NCI-H82 (cell line): ENCODE measurements at places on chromosomes 6 and 20.

DNA sequence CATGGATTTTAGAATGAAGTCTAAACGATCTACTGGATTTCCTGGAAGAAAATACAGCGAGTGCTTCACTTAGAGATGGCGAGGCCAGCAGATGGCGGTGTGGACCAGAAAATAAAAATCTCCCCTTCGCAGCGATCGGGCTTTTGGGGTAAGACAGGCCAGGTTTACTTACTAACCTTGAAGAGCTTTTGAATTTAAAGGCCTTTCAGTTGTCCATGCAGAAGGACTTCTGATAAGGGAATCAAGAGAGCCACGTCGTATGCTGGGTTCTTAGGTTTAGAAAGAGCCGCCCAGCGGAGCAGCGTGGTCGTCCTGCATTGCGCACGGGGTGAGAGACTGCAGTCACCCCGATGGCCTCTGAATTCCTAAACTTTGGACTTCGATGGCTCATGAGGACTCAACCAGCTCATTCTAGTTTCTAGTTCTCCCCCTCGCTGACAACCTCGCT, 125.2 kb upstream of the RALGAPA2 start:
- DNase-seq = peak; percentile 73

GRCh38 chr6:17998003-17998402, 10.6 kb upstream of the KIF13A start:
- no peak for DNase-seq

DNA sequence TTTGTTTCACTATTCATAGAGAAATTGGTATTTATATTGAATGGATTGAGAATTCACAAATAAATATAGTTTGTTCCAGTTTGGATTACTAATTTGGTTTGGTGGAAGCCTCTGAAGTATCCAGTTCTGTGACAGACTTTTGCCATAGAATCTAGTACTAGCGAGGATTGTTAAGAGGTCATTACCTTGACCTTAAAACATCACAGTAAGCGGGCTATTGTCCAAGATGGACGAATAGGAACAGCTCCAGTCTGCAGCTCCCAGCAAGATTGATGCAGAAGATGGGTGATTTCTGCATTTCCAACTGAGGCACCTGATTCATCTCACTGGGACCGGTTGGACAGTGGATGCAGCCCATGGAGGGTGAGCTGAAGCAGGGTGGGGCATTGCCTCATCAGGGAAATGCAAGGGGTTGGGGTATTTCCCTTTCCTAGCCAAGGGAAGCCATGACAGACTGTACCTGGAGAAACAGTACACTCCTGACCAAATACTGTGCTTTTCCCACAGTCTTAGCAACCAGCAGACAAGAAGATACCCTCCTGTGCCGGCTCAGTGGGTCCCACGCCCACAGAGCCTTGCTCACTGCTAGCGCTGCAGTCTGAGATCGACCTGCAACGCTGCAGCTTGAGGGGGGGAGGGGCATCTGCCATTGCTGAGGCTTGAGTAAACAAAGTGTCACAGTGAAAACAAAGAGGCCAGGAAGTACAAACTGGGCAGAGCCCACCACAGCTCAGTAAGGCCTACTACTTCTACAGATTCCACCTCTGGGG, 66.4 kb upstream of the NEDD9 start:
- DNase-seq = no peak

DNA sequence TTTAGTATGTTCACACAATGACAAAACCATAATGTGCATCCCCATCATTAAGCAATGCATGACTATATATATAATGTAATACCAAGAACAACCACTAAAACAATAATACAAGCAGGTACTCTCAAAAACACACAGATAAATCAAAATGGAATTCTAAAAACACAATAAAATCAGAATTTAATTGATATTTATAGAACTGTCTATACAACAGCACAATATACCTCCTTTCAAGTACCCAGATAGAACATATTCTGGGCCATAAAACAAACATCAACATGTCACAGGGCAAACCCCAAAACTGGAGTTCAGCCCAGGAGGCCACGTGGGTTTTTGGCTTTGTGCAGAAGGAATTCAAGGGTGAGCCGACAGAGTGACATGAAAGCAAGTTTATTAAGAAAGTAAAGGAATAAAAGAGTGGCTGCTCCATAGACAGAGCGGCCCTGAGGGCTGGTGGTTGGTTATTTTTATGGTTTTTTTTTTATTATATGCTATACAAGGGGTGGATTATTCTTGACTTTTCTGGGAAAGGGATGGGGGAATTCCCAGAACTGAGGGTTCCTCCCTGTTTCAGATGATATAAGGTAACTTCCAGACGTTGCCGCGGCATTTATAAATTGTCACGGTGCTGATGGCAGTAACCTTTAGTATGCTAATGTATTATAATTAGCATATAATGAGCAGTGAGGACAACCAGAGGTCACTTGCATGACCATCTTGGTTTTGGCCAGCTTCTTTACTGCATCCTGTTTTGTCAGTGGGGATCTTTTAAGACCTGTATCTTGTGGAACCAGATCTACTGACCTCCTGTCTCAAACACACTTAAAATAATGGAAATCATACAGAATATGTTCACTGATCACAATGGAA, 5.6 kb downstream of the RAB23 start:
- no peak for DNase-seq

DNA sequence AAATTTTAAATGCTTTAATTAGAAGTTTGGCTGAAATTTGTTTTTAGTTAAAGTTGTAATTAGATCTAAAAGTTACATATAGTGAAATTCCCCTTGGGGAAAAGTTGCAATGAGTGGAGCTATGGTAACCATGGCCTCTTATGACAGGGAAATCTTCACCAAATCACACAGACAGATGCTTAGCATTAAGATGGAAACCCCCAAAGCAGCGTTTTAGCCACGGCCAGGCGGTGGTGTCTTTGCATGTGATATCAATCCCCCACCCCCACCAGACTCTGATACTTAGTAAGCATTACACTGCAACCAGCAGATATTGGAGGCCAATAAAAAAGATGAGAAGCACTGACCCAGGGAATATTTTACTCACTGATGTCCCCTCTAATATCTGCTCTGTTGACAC, 75.7 kb downstream of the REPS1 start:
- no peak for DNase-seq

DNA sequence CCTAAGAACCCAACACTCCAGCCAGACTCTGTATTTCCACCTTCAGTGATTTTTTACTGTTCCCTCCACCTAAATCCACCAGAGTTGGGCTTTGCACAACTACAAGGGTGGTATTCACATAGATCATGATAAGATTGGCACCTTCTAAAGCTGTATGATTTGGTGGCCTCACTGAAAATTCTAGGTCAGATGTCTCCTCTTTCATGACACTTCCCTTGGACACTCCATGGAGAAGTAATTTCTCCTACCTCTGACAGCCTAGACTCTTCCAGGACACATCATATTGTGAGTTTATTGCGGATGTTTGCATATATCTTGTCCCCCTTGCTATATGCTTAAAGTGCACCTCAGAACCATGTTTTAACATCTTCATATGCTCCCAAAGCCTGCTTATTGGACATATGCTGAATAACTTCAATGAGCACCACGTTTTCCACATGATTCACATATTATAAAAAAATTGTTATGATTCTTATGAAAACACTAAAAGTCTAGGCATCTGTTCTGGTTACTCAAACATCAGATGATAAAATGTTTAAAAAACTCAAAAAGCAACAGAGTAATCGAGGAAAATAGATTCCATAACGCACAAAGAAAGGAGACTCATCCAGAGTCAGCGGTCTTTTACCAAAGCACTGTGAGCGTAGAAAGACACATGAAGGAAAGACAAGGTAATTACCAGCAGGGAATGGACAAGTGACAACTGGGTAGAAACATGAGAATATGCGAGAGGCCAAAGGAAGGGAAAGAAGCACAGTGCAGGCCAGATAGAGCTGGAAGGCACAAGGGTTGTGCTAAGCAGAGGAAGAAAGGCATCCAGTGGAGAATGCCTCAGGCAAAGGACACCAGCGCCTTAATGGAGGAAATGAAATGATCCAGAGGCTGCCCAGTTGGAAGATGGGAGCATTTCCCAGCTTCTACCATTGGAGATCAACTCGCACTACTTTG, 46.5 kb downstream of the KIF16B start:
- DNase-seq = no peak

DNA sequence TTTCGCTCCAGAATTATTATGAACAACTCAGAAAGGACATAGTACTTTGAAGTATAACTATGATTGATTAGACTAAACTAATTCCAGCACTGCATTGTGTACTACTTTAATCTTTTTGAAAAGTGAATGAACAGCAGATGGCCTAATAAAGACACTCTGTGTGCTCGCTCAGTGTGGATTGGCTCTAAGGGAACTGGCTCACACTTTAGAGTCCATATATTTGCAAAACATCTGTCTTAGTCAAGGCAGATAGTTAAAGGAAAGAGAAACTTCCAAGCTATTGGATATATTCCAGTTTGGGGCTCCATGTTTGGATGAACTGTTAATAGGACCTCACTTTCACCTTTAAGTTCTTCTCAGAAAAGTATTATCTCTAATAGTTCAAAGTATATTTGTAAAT, 218.9 kb downstream of the EYA4 start:
- peak; percentile 21 for DNase-seq

- DNase-seq = no peak
These were observed 2.6 kb downstream of the SS18L1 start for GRCh38 chr20:62146019-62146755.

- no peak for DNase-seq
These were observed 348.9 kb downstream of the NRN1 start for GRCh38 chr6:5657684-5658430.

DNA sequence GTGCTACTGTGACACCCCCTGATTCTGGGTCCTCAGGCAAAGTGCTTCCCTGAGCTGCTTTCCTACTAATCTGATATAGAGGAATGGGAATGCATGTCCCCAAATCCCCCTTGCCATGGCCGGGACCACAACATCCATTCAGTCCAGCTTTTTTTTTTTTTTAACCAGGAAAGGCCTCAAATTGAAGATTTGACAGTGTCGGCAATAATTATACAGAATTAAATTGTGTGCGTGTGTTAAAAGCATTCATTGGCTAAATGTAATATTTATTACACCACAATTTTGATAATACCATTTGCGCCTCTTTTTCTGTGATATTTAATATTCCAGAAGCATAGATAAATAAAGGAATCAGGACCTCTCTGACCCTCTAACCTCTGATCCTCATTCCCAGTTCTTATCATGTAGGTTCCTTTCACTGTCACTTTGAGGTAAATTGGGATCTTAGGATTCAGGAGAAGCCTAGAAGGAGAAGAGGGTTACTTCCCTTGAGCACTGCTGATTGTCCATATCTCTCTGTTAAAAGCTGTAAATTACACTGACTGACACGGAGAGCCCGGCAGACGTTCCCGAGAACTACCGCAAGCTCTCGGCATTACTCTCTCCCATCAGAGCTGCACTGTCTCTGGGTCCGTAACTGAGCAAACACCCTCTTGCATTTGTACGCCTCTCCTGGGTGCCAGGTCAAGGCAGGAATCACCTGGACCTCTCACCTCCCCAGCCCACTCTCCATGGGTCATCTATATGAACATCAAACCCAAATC, 29.4 kb upstream of the MAFB start:
- no peak for DNase-seq

DNA sequence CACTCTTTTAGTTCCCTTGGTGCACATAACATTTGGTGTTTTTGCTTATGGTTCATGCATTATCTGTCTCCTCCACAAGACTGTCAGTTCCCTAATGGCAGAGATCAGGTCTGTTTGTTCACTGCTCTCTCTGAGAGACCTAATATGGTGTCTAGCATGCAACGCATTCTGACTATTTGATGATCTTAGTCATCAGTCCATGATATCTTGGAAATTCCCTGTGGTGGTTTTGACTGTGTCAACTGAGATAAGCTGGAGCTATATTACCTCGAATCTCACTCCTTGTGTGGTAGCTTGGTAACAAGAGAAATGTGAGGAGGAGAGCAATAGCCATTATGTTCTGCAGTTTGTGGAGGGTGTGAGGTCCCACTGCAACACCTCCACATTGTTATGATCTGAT, 229.8 kb downstream of the FRK start:
- no peak for DNase-seq

GRCh38 chr20:13212750-13213149, 8.3 kb upstream of the ISM1 start:
- DNase-seq = no peak

- DNase-seq = no peak
These were observed 70.8 kb upstream of the IYD start for GRCh38 chr6:150298030-150298380.

- DNase-seq = peak; percentile 32
These were observed 16.5 kb upstream of the NNAT start for GRCh38 chr20:37504404-37505096.

DNA sequence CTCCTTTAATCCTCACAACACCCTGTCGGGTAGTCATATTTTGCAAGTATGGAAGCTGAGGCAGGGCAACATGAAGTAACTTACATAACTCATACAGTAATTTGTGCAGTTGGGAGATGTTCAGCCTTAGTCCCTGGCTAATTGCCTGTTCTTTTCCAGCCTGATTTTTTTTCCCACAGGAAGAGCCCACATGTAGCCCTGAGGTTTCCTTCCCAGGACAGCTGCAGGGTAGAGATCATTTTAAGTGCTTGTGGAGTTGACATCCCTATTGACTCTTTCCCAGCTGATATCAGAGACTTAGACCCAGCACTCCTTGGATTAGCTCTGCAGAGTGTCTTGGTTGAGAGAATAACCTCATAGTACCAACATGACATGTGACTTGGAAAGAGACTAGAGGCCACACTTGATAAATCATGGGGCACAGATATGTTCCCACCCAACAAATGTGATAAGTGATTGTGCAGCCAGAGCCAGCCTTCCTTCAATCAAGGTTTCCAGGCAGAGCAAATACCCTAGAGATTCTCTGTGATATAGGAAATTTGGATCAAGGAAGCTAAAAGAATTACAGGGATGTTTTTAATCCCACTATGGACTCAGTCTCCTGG, 5.0 kb upstream of the BTN2A1 start:
- no peak for DNase-seq

DNA sequence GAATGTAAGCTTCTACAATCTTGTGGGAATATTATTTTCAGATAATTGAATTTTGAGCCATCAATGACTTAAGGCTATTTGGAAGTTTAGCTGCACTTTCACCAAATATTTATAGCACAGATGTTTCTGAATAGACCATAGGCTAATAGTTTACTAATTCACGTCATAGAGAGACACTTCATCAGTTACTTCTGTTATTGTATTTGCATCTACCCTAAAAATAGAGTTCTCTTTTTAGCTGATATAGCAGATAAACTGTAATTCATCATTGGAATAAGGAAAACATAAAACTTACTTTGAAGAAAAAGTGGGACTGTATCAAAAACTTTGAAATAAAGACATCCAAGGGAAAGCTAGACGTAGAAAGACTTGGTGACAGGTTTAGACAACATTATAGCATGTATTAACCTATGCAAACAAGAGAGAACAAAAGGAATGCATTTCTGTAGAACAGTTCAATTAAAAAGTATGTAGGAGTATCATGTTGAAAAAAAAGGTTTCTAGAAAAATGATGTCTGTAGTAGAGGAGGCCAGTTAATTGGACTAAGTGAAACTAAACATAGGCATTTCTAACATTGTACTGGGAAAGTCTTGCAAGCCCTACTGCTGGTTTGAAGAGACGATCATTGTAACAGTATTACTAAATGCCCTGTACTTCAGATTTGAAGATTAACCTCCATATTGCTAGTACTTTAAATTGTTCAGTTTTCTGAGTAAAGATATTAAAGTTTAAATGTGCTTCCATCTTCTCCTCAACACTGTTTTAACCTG, 123.3 kb downstream of the ZFAND3 start:
- no peak for DNase-seq
